ENCODE measurements at places on chromosomes 7 and 10.

DNA sequence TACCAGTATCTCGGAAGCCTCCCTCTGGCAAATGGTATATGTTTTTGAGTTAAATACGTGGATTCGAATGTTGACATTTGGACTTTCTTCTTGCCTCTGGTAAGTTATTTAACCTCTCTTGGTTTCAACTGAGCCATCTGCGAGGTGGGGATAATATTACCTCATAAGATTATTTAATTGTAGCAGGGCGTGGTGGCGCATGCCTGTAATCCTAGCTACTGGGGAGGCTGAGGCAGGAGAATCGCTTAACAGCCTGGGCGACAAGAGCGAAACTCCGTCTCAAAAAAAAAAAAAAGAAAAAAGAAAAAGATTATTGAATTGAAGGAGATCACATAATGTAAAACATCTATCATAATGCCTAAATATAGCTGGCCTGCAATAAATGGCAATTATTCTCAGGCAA is 396 bp upstream of the TAF5 start:
- DNase-seq: no peak

GRCh38 chr7:18494406-18494805 is 1.1 kb upstream of the HDAC9 start:
- no peak for DNase-seq

- no peak for DNase-seq
These were observed 25.8 kb upstream of the GPNMB start for GRCh38 chr7:23220690-23221305.

- no peak for DNase-seq
These were observed 175.8 kb downstream of the ZNF248 start for GRCh38 chr10:37681617-37681999.

- no peak for DNase-seq
These were observed 120.5 kb upstream of the NRBF2 start for GRCh38 chr10:63012623-63013022.

- no peak for DNase-seq
These were observed 2.5 kb downstream of the ENTPD1 start for GRCh38 chr10:95758351-95759025.

DNA sequence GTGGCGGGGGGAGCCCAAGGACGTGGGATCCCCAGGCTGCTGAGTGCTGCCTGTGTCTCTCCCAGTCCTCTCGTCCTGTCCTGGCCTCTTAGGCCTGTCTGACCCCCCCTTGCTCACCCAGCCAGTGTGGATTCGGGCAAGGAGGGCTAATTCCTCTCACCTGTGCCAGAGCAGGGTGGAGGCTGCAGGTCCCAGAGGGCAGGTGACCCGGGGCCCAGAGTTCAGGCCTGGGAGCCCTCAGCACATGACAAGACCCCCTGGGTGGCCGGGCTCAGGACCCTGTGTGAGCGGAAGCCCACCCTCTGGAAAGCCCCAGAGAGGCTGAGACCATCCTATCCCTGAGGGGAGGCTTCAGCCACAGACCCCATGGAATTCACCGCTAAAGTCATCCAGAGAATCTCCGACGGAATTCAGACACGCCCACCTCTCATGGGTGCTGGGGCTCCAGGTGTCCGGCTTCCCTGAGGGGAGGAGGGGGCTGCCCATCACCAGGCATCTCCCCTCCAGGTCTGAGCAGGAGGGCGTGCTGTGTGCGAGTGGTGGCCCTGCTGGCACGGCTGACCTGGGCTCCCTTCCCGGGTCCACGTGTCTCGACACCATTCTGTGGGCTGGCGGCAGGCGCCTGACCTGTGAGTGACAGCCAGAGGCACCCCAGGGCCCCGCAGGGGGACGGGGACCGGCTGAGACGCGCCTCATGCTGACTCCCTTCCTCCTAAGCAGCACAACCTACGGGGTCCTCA is 5.0 kb downstream of the KNDC1 start:
- DNase-seq: no peak

DNA sequence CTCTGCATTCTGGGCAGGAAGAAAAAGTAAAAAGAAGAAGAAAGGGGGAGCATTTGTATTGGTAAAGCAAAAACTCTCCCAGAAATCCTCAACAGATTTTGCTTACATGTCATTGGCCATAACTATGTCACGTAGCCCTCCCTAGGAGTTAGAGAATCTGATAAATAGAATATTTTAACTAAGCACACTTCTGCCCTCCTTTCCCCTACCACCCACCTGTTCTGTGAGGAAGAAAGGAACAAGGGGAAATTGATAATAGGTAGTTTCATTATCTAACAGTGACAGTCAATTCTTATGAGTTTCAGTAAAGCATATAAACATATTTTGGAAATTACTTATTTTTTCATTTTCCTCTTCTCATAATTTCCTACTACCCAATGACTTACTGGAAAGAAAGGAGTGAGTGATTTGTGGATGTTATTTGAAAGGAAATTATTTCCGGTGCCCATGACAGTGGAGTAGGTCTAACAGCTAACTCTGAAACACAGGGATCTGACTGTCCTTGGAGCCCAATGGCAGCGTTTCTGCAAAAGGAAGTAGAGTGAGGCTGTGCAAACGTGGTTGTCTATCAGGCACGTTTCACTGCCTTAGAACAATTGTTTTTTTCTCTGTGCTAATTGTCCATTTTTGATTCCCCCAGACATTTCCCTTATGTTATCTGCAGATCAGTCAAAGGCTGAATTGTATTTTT is 128.6 kb upstream of the MDFIC start:
- no peak for DNase-seq

- DNase-seq: no peak
These were observed 2.1 kb downstream of the NHLRC2 start for GRCh38 chr10:113856563-113856962.

DNA sequence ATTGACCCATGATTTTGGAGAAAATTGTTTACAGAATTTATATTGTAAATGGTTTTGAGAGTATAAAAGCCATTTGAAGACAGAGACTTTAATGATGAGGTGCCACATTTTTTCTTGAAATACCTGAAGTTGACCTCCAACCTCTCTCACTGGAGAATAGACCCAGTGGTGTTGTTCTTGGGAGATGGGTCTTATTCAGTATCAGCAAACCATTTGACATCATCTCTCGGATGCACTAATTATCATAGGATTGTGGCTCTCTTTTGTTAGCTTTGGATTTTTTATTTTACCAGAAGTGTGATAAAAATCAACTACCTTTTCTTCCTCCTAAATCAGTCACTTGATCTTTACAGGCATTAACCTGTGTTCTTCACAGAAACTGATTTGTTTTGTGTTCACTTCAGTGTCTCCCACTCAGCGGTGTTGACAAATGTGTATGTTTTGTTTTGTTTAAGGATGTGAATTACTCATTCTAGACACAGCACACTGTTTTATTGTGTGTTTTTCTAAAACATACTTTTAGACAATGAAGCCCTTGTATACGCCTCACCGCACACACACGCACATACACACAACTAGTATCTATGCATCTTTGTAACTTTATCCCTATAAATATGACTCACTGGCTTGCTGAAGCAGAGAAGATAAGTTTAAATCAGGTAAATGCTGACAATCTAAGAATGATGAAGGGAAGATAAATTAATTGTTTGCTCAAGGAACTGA is 455.6 kb downstream of the INHBA start:
- DNase-seq: no peak

DNA sequence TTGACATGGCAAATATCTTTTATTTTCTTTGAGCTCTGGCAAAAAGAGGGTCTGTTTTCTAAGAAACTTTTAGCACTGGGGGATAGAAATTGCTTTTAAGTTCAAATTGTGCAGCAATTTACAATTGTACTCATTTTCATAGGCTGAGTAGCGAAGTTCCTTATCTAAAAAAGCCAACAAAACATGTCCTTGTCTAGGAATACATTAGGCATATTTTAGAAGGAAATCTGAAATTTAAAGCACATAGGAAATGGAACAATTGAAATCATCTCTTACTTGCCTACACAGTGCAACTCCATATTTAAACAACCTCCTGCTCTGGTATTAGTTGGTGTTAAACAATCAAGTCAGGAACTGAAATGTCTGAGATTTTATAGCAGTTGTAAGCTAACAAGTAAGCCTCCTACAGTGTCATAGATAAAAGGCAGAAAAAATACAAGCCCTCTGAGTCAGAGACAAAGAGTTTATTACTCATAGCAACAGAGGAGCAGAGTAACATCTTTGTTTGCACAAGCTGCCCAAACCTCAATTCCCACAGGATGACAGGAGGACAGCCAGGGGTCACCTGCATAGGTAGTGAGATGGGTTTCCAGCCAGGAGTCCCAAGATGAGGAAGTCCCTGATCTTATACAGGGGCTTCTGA is 280.2 kb upstream of the HGF start:
- no peak for DNase-seq

DNA sequence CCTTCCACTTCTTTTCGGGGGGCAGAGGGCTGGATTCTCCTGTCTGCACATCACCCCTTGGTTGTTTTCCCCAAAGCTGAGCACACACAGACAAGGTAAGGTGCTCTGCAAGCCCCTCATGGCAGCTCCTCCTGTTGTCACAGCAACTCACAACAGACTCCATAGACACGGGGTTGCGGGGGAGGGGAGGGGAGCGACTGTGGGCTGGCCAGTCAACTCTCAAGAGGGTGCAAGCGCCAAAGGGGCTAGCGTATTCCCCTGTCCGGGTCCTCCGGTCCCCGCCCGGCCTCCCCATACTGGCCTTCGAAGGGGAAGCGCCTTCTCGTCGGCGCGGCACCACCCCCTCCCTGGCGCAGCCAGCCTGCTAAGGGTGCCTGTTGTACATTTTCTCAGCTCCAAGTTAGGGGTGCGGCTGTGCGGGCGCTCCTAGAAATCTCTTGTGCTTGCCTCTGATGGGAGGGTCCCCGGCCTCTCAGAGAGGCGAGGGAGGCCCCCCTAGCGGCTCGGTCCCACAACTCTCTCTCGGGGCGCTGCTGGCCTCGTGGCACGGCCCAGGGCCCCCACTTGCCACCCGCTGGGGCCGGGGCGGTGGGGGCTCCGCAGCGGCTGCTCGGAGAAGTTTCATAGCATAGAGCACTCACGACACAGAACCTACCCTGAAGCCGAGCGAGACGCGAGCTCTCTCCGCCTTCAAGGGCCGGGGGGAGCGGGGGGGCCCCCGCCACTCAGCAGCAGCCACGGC is 498 bp downstream of the RHOBTB1 start:
- DNase-seq: no peak

GRCh38 chr10:74439213-74439612 is 288.2 kb downstream of the ADK start:
- DNase-seq: no peak

GRCh38 chr7:25857376-25858067 is 294.5 kb upstream of the NFE2L3 start:
- no peak for DNase-seq

GRCh38 chr10:86693721-86694369 is 25.5 kb downstream of the LDB3 start:
- DNase-seq: no peak

DNA sequence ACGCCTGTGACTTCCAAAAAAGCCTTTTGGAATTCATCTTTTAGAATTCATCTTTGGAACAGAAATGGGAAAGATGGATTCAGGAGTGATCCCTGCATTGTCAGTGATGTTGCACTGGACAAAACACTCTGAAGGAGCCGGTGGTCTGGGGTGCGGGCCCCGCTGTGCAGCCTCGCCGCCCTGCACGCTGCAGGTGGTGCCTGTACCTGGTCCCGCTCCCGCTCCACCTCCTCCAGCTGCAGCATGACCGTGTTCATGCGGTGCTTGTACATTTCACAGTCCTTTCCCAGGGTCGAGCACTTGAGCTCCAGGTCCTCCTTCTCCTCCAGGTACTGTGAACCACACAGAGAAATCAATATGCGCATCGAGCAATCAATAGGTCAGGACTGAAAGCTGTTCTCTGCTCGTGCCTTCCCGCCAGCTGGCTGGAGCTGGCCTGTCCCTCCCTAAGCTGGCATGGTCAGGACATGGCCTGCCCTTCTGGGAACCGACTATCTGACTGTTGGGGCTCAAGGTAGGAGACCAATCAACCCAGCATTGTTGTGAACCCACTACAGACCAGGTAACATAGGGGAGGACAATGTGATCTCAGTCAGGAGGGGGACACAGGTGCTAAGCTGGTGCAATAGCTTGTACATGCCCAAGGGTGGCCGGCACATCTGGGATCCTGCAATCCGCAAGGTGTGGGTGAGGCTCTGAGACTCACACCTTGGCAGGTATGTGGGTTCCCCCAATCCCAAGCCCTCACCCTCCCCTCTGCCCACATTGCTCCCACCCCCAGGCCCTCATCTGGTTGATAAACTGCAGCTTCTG is 93.8 kb upstream of the GNA12 start:
- no peak for DNase-seq

DNA sequence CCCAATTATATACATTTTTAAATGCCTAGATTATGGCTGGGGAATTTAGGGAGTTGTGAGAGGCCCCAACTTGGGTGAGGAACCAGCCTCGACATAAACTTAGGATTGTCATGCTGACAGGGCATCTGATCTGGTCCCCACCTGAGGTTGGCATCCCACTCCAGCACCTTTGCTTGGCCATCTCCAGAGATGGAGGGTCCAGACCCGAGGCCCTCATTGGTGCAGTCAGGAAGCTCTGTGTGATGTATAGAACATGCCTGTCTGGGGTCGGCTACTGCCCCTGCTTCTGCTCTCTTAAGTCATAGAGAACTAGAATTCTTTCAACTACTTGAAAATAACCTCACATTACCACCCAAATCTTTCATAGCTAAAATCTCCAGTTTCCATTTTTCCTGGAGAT is 153.8 kb downstream of the NRF1 start:
- no peak for DNase-seq

DNA sequence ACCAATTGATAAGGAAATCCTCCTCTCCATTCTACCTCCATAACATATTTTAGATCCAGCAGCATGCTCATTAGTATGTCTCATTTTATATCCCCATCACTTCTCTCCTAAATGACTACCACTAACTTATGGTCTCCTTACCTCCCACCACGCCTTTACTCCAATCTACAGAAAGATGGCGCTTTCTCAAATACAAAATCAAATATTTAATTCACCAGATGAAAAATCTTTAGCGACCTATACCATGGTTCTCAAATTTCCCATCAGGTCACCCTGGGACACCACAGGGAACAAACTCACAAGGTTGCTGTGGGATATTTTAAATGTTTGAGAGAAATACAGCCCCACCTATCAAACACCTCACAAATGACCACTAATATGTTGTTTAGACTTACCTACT is 27.0 kb upstream of the EBLN1 start:
- DNase-seq: no peak

GRCh38 chr10:86342111-86342863 is 24.3 kb downstream of the GRID1 start:
- no peak for DNase-seq

GRCh38 chr7:22935269-22935668 is 78.7 kb downstream of the HYCC1 start:
- no peak for DNase-seq

- DNase-seq: no peak
These were observed 70.5 kb downstream of the RNLS start for GRCh38 chr10:88512599-88512998.

DNA sequence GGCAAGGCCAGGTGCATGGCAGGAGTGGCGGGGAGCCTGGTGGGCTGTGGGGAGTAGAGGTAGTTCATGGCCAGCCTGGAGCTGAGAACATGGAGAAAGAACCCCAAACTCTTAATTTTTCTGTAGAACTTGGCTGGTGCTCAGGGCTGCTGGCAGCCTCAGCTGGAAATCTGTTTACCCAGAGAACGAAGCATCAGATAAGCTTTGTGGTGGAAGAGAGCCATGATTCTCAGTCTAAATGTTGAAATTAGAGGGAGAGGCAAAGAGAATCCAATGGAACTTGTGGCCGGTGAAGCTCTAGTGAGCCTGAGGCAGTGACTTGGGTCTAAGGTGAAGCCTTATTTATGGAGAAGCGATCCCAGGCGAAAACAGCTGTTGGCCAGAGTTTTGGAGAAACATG is 126.4 kb downstream of the CCDC3 start:
- no peak for DNase-seq
